DMS 273 treated with DMSO at 0.1 percent for 48 hours (cell line): ENCODE measurements at places on chromosomes 2 and 18.

DNA sequence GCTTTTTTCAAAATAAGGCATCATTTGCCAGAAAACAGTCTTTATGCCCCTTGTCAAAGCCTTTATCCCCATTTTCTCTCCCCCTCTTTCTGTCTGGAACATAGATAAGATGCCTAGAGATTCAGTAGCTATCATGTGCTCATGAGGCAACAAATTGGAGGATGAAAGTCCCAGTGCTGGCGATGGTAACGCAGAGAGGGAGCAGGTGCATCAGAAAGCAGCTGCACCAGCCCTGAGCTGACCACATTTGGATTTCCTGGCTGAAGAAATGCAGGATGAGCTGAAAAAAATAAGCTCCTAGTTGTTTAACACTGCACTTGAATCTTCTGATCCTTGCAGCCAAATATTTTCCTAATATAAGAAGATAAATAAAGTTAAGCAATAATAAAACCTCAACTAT is 48.0 kb downstream of the LOXHD1 start:
- no peak for DNase-seq

- DNase-seq = no peak
Measured at GRCh38 chr18:75214766-75215510, 4.3 kb downstream of the TSHZ1 start.

GRCh38 chr2:238883421-238883901 is 35.6 kb downstream of the TWIST2 start:
- DNase-seq = no peak

DNA sequence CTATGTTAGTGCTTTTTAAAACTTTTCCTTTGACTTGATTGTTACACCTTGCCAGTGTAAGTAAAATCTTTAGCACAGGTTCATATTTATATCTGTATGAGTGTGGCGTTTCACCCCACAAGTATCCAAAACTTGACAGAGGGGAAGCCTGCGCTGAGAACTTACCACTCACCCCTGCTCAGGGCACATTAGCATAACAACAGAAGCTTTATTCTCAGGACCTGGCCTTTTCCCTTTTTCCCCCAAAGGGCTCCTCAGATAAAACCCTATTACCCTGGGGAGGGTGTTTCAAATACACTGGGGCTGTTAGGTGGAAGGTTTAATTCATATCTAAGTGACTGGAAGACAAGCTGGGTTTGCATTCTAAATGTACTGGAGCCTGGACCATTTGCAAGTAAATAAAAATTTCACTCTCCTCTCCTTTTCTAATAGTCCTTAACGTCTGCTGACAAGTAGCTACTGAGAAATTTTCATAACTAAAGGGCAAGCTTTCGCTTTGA is 276.6 kb downstream of the RNF152 start:
- DNase-seq = no peak

- no peak for DNase-seq
Measured at GRCh38 chr2:24521162-24521857, 30.3 kb downstream of the NCOA1 start.

- no peak for DNase-seq
Measured at GRCh38 chr18:44602845-44603244, 77.8 kb upstream of the SETBP1 start.

DNA sequence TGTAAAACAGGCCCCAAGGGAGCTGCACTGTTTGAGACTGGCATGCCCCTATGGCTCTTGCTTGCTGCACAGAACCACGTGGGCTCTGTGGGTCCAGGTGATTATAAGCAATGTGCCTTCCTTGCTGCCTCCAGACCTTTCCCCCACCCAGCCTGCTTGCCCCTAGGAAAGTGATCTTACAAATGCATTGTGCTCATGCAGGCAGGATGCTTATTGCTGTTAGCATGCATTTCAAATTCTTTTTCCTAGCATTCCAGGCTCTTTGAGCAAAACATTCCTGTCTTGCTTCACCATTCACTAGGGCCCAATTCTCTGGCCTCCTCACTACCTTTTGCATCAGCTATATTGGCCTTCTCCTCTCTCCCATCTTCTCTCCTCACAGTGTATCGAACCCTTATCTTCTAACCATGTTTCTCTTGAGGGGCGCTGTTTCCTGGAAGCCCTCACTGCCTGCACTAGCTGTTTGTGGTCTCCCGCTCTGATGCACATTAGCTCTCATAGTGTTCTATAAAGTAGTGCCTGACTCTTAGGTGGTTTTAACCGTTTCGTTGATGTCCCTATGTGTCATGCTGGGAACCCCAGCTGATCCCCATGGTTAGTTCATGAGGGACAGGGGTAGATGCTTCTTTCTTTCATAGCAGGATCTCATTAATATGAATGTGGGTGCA is 152.9 kb upstream of the EPAS1 start:
- no peak for DNase-seq

GRCh38 chr2:152303951-152304350 is 31.0 kb upstream of the FMNL2 start:
- DNase-seq = no peak

- no peak for DNase-seq
Measured at GRCh38 chr2:84494070-84494469, 22.2 kb upstream of the DNAH6 start.

- no peak for DNase-seq
Measured at GRCh38 chr18:58310517-58310916, 266.5 kb downstream of the NEDD4L start.

DNA sequence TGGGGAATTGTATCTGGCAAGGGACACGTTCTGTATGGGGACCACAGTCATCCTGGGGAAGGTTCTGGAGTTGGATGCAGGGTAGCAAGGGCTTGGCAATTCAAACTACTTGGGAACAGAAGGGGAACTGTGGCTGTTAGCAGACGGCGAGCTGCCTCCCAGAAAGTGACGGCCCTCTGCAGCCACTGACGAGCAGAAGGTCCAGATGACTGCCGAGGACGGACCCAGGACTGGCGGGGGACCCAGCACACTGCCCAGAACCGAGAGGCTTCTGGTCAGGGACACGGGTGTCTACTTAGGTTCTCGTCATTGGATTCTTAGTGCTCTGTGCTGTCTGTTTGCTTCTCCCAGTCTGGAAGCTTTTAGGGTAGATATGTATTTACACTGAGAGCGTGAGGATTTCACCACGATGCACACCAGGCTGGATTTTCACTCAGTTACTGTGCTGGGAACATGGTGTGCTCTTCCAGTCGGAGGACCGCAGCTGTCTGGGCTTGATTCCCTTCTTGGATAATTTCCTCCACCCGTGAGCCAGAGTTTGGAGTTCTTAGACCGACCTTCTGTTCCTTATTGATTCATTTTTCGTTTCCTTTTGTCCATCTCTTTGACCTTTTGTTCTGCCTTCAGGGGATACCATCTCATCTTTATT is 13.4 kb downstream of the GPR35 start:
- no peak for DNase-seq

GRCh38 chr2:71446505-71446904 is 6.9 kb upstream of the DYSF start:
- DNase-seq = no peak

DNA sequence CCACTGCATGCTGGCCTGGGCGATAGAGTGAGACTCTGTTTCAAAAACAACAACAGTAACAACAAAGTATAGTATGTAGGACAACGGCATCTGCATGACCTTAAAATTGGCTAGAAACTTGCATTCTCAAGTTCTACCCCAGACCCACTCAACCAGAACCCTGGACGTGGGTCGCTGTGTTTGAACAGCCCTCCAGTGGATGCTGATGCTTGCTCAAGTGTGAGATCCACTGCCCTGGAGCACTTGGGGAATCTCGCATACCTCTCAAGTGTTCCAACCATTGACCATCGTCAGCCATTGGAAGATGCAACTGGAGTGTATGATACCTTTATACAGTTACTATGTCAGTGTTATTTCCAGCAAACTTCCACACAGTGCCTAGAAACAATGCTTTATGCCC is 435.9 kb downstream of the DCDC2C start:
- DNase-seq = no peak

DNA sequence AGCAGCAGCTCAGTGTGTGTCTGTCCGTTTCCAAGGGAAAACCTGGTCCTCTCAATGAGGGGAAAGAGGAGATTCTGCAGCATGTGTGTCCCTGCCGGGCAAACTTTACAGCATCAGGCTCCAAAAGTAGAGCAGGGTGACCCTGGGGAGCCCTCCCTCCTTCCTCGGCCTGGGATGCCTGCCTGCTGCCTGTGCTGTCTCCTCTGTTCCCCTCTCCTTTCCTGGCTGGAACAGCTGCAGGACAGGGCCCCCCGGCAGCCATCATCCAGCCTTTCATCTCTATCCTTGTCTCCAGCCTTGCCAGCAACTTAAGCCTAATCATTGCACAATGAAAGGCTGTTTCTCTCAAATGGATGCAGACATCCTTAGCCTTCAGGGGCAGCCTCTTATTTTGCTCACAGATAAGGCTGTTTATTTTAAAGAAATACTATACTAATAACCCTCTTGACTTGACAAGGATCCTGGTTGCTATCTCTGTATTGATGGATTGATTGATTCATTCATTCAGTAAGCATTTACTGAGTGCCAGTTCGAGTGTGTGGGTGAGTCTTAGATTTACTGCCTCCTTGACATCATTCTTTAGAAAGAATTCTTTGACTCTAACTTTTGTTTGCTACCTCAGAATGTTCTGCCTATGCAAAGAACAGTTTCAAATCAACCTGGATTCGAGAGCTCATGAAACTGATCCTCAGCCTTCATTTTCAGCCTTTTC is 40.6 kb upstream of the EDAR start:
- no peak for DNase-seq

- no peak for DNase-seq
Measured at GRCh38 chr18:62876111-62876510, 160.8 kb downstream of the PHLPP1 start.

DNA sequence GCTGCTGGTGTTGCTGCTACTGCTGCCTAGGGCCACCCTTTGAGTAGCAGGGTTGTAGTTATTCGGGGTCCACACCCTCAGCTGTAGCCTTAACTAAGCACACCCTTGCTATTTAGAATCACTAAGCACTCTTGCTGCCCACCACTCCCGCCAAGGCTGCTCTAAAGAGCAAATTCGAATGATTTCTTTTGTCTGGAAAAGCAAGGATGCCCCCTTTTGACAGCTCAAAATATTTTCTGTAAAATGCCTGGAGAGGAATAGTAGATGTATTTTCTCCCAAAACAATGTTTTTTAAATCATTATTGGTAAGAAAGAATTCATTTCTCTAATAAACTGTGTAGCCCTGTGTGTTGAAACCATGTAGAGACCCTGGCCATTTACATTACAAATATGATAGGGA is 80.8 kb upstream of the PAPOLG start:
- DNase-seq = no peak

- no peak for DNase-seq
Measured at GRCh38 chr2:126356631-126357030, 299.3 kb upstream of the GYPC start.

GRCh38 chr18:76398896-76399612 is 96.0 kb downstream of the ZNF516 start:
- peak; percentile 21 for DNase-seq

- DNase-seq = no peak
Measured at GRCh38 chr2:64487256-64488049, 33.5 kb downstream of the LGALSL start.

DNA sequence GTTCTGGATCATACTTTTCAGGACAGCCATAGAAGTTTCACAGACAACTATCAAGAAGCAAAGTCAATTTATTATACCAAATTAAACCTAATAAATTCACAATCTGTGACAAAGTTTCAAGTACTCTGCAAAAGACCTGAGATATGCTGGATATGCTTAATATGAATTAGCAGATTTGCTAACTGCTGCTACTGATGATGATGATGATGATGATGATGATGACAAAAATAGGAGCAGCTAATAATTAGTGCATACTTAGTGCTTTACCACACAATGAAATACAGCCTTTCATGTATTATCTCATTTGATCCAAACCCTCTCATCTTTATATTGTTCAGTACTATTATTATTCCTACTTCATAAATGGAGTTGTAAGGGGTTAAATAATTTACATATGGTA is 215.7 kb upstream of the CYP26B1 start:
- DNase-seq = no peak

- peak; percentile 5 for DNase-seq
Measured at GRCh38 chr2:224381521-224382279, 20.2 kb downstream of the FAM124B start.

DNA sequence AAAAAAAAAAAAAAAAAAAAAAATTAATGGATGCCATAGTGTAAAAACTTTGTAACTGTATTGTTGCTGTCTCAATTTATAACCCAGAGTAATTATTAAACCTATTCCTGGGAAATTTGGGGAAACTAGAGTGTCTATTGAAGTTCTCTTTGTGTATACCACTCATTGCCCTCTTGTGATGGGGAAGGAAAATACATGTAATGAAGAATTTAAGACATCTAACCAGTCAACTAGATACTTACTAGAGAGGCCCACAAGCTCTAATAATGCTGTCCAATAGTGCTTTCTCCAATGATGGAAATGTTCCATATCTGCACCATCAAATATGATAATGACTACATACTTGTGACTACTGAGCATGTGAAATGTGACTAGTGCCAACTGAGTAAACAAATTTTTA is 168.5 kb upstream of the SLC39A10 start:
- no peak for DNase-seq

DNA sequence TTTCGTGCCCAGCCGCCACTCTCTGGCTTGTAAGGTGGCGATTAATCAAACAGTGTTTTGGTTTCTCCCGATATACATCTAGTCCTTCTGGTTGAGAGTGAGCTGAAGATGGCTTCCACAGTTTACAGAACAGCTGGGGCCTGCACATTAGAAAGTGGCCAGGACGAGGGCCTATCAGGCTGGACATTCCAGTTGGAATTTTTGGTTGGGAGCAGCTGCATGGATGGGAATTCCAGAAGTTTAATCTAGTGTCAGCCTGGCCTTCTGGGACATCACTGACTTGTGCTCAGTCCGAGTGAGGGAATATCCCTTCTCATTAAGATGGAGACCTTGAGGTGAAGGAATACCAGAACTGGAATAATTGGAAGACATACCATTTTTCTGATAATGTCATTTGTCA is 118.1 kb upstream of the SIX2 start:
- DNase-seq = no peak

DNA sequence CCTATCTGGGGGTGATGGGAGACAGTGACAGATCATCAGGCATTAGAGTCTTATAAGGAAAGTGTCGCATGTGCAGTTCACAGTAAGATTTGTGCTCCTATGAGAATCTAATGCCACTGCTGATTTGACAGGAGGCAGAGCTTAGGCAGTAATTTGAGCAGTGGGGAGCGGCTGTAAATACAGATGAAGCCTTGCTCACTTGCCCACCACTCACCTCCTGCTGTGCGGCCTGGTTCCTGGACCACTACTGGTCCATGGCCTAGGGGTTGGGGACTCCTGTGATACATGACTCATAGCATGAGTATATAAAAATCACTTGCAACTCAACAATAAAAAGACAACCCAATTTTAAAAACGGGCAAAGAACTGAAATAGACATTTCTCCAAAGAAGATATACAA is 71.1 kb upstream of the ACAA2 start:
- no peak for DNase-seq

GRCh38 chr2:208320686-208321085 is 54.6 kb downstream of the PIKFYVE start:
- no peak for DNase-seq

GRCh38 chr18:41745166-41746049 is 209.6 kb upstream of the PIK3C3 start:
- peak; percentile 16 for DNase-seq

DNA sequence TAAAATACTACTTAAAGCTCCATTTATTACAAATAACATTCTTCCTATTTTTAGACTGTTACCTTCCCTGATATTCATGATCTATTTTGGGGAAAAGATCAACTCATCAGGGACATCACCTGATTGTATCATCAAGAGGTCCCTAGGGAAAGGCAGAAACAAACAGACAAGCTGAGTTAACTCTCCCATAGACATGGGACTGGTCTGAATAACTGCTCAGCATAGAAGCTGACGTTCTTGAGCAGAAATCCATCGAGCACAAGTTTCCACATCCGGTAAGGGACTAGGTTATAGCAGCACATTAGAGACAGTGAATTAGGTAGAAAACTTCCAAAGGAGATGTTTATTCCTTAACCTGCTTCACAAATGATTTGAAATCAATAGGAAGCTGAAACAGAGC is 1100.4 kb upstream of the SLC39A10 start:
- no peak for DNase-seq
